ENCODE measurements at places on chromosomes 4 and X.

DNA sequence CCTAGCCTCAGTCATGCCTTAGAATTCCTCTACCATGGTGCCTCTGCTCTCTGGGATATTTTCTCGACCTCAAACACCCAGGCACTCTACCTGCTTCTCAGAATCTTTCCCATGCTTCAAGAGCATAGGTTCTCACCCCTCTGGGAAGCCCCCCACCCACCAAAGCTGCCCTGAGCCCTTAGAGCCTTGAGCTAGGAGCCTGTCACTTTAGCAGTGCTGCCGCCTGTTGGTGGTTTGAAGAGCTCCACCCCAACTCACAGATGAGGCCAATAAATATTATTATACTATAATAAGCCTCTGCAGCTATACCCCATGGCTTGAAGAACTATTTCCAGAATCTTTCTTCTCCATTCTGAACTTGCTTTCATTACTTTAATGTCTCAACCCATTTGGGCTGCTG lies 109.7 kb downstream of the RTL5 start:
- DNase-seq = no peak

DNA sequence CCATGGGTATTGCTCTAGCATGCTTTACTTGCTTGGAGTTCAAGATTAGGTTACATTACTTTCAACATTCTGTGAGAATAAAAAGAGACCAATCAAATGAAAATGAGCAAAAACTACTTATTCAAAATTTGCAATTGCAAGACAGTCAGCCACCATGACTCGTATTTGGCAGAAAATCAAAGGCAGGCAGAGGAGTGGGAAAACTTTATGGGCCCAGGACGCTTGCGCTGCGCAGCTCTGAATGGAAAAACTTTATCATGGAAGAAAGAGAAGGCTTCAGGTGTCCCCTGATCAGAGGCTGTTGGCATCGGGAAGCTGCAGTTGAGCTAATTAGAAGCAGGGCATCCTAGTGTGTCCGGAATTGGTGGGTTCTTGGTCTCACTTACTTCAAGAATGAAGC lies 250.6 kb downstream of the USP46 start:
- no peak for DNase-seq

GRCh38 chrX:20118065-20118824 lies 1.5 kb upstream of the MAP7D2 start:
- DNase-seq = no peak

GRCh38 chrX:125132274-125132673 lies 187.4 kb upstream of the TEX13C start:
- DNase-seq = no peak

DNA sequence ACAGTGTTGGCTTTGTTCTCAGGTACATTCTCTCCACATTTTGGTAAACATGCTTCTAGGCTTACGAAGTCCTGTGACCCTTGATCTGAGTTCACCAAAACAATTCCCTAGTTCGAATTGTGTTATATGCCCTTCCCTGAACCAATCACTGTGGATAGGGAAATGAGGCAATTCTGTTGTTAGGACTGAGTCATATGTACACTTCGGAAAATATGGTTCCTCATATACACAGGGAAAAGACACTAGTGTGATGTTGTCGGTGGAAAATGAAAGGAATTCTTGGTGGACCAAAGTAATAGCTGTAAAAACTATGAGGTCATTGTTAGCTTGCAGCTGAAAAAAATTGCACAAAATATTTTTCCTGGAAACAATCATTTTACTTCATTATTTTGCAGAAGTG lies 46.6 kb upstream of the MAGEC2 start:
- no peak for DNase-seq

GRCh38 chrX:13345037-13345436 lies 25.2 kb upstream of the ATXN3L start:
- no peak for DNase-seq

DNA sequence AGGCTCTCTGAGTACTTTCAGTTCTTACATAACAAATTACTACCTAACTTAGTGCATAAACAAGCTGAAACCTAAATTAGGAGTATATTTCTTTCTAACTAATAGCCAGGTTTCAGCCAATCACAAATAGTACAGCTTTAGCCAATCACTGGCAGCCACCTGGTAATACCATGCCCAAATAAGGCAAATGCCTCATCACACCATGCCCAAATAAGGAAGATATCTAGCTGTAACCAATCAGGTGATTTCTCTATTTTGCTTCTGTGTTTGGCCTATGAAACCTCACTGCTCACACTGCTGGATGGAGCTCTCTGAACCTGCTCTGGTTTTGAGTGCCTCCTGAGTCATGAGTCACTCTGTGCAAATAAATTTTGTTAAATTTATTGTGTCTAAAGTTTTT lies 113.5 kb downstream of the DDIT4L start:
- peak; percentile 32 for DNase-seq

DNA sequence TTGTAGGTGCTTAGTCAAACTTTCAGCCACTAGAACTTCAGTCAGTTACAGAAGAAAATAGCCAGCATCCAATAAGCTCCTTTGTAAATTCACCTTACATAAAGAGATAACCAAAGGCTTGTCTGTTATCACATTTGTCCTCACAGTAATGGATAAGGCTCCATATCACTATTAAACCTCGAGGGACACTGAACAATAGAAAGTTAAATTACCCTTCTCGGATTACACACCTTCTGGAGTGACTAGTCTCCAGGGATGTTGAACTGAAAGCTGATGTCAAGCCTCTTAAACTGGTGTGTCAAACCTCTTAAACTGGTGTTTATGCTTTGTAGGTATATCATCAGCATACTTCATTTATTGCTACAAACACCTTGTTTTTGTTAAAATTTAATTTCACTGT lies 639.0 kb downstream of the CENPC start:
- no peak for DNase-seq

- DNase-seq = no peak
Measured at GRCh38 chrX:45347877-45348276, 147.2 kb upstream of the DIPK2B start.

DNA sequence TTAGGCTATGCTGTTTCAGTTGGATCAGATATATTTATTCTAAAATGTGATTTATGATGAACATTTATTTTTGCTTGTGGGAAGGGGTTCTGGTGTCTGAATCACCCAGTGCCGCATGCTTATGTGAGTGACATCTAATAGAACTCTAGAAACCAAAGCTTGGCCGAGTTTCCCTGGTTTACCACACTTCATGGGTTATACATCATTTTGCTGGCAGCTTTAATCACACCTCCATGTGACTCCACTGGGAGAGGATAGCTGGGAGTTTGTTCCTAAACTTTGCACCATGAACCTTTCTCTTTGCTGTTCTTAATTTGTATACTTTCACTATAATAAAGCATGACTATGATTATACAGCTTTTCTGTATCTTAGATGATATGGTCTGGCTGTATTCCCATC lies 382.9 kb downstream of the INPP4B start:
- peak; percentile 78 for DNase-seq

DNA sequence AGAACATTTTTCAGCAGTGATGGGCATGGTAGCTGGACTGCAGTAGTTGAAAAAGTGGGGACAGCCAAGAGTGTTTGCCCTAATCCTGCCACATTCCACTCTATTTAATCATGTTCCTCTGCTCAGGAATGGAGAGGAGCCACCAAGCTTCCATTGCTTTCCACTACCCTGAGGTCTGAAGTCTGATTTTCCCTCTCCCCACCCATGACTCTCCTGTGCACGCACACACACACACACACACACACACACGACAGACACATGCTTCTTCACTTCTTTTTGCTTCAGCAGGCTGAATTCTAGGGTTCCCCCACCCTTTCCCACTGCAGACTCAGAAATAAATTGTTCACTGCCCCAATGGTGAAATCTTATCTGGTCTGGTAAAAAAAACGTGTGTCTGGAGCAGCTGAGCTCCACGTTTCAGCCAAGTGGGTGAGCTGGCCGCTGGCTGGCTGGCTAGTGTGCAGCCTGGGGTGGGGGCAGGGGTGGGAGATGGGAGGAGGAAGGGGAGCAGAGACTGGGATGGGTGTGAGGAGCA lies 142.7 kb upstream of the NALF2 start:
- no peak for DNase-seq

DNA sequence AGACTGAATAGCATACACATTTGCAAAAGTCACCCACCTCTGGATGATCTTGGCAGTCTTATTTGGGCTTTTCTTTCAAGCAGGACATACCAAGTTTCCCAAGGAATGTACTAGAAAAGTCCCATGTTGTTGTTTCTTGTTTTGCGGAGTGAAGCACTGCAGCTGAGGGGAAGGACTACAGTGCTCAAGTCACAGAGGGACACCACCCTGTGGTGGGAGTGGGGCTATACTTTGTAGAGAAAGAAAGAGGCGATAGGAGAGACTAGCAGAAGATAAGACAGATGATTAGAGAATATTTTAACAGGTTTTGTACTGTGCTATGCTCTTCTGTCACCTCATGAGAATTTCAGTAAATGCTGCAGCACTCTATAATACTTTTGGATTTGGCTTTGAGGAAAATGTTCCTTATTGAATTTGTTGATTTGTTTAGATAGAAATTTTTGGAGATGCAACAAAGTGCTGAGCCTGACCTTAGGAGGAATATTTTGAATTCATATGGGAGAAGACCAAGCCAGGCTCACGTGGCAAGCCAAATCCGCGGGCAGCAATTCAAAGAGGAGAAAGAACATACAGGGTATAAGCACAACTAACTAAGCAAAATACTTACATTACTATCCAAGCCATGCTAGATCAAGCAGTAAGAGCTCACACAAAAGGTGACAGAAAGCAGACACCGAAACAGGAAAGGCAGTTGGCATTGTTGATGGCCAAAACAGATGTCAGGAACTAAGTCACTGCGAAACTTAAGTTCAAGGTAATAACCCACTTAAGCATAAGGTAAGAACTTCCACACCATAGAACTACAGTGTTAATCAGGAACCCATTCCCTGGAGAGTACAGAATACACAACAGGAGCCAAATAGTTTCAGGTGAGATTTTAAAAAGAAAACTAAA lies 280.3 kb upstream of the INTU start:
- no peak for DNase-seq

DNA sequence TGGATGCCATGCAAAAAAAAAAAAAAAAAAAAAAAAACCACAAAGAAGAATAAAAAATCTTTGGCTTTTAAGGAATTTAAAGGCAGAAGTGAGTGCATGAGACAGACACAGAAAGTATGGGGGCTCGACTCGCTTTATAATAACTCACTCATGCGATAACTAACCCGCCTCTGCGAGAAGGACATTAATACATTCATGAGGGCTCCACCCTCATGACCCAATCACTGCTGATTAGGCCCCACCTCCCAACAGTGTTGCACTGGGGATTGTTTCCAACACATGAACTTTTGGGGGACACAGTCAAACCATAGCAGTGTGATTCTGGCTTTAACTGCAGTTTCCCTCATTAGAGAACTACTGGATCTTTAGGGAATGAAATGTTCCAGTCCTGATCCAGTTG lies 78.1 kb downstream of the QDPR start:
- DNase-seq = no peak

- no peak for DNase-seq
Measured at GRCh38 chr4:118810991-118811764, 24.7 kb downstream of the SEC24D start.

GRCh38 chr4:105025263-105026017 lies 121.2 kb upstream of the TET2 start:
- no peak for DNase-seq

DNA sequence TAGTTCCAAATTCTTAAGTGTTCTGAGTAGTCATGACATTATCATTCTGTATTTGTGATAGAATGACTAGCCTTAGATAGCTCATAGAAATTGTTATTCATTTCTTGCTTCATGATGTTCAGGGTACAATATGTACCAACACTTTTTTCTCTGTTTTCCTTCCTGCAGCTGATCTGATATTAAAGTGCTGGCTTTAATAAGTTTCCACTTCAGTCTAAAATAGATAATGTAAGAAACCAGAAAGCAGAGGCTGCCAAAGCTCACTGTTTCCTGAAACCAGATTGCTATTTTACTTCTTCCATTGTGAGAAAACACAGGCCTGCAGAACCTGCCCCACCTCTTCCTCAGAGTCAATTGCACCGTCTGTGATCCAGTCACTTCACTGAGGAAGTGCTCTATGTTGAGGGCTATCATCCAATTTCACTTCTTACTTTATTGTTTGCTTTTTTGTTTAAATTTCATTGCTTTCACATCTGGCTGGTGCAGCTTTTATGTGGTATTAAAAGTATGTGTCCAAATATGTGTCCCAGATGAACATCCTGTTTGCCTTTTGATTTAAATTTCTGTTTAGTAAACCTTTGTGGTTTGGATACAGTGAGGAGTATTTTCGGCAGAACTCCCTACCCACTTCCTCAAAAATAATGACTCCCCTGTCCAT lies 652.1 kb downstream of the ANKRD50 start:
- DNase-seq = peak; percentile 13

GRCh38 chr4:137609718-137610430 lies 77.6 kb upstream of the PCDH18 start:
- no peak for DNase-seq

DNA sequence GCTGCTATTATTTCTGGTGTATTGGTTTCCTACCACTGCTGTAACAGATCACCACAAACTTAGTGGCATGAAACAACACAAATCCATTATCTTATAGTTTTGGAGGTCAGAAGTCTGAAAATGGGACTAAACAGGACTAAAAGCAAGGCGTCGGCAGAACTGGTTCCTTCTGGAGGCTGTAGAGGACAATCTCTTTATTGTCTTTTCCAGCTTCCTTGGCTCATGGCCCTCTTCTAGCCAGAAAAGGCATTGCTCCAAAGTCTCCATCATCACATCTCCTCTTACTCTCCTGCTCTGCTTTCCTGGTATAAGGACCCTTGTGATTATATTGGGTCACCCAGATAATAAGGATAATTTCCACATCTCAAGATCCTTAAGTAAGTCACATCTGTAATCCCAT lies 121.9 kb downstream of the CLCN4 start:
- no peak for DNase-seq

GRCh38 chr4:107600983-107601382 lies 119.1 kb downstream of the PAPSS1 start:
- no peak for DNase-seq

DNA sequence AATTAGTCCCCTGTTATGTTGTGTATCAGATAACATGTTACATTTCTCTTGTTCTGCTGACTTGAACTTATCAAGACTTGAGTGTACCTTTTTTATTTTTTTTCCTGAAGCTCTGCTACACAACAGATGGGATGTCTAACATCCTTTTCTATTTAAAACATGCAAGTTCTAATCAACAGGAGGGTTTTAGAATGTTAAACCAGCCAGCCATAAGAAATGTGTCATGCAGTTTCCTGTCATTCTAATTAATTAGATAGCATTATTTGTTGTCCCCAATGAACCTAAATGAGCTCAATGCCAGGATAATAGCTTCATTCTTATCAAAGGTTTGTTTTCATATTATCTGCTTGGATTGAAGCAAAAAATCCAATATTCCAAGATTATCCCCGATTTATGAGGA lies 958.2 kb downstream of the PCDH7 start:
- DNase-seq = no peak

- no peak for DNase-seq
Measured at GRCh38 chrX:43065978-43066377, 288.0 kb upstream of the PPP1R2C start.

- DNase-seq = peak; percentile 86
Measured at GRCh38 chrX:16771483-16772398, 14.5 kb upstream of the TXLNG start.

- DNase-seq = peak; percentile 80
Measured at GRCh38 chrX:17689971-17690409, 47.3 kb upstream of the SCML1 start.

- no peak for DNase-seq
Measured at GRCh38 chr4:28351826-28352225, 1491.2 kb downstream of the STIM2 start.
